NCI-H1092 treated with DMSO at 0.1 percent for 48 hours (cell line): ENCODE measurements at places on chromosomes 6 and 20.
A peak's percentile ranks its signal among the peaks of the same experiment; 100 is the strongest.

- DNase-seq = no peak
These were observed 24.1 kb downstream of the ZHX3 start for GRCh38 chr20:41293269-41294037.

DNA sequence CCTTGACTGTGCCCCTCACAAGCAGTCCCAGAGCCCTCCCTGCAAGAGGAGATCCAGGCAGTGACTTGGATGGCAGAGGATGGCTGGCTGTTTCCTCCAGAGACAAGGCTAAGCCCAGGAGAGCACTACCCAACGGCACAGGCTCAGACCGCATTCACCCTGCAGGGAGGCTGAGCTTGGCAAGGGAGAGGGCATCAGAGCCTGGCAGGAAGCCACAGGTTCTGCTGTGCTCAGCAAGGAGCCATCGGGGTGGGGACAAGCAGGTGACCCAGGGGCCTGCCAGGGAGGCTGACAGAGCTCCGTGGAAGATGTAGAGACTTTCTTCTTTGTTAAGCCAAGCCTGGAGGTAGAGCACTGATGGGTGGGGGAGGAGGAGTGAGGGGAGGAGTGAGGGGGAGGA is 159.2 kb upstream of the CST7 start:
- DNase-seq = no peak

DNA sequence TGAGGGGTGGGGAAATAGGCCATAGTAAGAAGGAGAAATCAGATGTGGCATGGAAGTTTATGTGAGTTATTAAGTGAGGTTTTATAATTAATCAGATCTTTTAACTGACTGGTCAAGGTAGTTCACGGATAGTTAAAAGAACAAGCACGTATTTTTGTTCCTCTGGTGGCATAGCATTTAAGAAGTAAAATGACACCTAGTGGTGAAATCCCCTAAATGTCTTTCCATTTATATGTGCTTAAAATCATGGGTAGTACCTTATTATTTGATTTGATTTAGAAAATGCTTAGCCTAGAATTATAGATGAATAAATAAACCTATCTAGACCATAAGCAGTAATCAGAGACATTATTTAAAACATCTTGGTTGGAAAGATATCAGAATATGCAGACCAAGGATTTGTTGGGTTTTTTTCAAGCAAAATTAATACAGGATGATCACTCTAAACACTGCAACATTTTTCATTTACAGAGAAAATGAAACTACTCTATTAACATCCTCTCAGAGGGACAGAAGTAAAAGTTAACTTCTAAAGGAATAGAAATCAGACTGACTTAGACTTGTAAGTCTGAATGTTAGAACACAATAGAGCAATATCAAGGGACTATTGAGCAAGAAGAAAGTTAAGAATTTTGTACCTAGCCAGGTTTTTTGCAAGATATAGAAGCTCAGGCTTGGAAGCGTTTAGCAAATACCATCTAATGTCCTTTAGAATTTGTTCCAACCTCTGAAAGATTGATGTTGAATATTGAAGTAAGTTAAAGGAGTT is 81.1 kb downstream of the STXBP5 start:
- peak; percentile 19 for DNase-seq

DNA sequence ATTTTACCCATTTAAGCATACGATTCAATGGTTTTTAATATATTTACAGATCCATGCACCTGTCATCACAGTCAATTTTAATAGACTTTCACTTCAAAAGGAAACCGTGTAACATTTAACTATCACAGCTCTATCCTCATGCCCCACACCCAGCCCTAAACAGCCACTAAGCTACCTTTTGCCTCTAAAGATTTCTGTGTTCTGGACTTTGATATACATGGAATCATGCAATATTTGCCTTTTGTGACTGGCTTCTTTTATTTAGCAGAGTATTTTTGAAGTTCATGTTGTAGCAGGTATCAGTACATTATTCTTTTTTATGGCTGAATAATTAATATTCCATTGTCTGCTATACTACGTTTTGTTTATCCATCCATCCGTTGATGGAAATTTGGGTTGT is 50.3 kb upstream of the STX16 start:
- no peak for DNase-seq

- no peak for DNase-seq
These were observed 44.1 kb downstream of the DUSP22 start for GRCh38 chr6:336159-337114.
